ENCODE measurements at places on chromosomes 12 and 14.
A peak's percentile ranks its signal among the peaks of the same experiment; 100 is the strongest.

- no peak for DNase-seq
These were observed 642 bp upstream of the ACSM4 start for GRCh38 chr12:7303230-7303629.

- DNase-seq = no peak
These were observed 17.5 kb upstream of the SCARB1 start for GRCh38 chr12:124881123-124881522.

DNA sequence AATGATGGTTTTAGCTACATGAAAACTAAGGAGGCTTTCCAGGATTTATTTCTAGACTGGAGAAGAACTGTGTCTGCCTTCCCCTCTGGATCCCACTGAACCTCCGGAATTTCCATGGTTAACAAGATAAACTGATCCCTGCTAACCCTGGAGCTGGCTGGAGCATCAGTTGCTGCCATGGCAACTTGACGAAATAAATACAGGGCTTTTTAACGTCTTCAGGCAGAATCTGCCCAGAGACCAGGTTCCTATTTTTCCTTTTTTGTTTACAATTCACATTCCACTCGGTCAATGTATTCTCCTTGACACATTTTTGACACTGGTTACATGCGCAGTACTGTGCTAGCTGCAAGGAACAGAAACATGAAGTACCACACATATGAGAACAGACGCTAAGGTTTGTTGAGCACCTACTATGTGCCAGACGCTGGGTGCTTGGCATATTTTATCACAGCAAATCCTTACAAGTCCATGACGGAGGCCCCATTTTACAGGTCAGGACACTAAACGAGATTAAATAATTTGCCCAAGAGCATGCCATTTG, 1.7 kb downstream of the C14orf132 start:
- DNase-seq = no peak

- no peak for DNase-seq
These were observed 225.0 kb upstream of the GRIP1 start for GRCh38 chr12:66903782-66904396.

DNA sequence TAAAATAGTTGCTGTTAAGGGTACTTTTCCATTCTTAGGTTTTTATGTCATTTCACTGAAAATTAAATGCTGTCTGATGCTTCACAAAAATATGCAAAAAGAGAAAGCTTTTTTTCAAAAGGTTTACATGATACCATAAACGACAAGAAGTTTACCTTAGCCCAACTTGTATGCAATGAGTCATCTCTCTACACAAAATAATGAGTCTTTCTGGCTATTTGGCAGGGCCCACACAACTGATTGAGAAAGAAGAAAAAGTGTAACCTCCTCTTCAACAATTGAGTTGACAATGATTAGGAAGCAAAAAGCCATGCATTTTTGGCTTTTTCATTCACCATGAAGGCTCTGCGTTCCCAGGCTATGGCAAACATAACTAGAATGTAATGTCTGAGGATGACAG, 165.4 kb upstream of the CPNE8 start:
- no peak for DNase-seq

DNA sequence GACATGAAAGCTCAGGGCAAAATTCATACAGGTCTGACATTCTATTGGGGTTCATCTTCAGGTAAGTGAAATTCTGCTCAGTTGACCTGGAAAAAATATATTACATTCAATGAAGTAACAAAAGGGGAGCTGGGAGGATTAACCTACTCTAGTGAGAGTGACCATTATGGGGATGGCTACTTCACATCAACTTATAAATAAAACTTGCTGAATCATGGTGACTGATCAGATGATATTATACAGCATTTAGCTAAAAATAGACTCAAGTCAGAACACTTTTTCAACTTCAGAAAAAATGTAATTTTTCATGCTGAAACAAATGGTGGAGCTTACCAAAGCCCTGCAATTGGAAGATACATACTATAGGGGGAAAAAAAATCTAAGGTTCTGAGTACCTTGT, 800.2 kb downstream of the FSCB start:
- DNase-seq = no peak

DNA sequence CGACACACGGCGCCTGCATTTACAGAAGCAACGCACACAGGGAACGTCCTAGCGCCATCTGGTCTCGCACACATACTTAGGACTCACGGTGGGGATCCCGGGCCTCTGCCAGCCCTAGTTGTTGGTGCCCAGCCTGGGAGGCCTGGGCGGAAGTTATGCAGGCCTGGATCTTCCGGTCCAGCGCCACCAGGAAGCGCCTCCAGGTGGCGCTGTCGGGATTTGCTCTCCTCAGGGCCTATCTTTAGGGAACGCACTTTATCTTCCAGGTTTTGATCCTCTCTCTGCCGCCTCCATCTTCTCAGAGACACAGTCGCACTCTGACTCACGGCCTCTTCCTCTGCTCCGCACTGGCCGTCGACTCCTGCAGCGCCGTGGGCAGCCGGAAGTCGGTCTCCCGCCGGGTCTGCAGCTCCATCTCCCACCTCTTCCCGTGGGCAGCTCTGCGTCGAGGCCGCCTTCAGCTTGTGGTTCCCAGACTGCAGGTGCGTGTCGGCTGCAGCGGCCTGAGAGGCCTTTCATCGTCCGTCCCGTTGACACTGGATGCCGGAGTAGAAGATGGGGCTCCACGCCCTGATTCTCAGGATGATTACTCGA, 760.4 kb downstream of the TMEM121 start:
- DNase-seq = no peak

GRCh38 chr12:10719482-10719881, 3.6 kb downstream of the YBX3 start:
- no peak for DNase-seq

DNA sequence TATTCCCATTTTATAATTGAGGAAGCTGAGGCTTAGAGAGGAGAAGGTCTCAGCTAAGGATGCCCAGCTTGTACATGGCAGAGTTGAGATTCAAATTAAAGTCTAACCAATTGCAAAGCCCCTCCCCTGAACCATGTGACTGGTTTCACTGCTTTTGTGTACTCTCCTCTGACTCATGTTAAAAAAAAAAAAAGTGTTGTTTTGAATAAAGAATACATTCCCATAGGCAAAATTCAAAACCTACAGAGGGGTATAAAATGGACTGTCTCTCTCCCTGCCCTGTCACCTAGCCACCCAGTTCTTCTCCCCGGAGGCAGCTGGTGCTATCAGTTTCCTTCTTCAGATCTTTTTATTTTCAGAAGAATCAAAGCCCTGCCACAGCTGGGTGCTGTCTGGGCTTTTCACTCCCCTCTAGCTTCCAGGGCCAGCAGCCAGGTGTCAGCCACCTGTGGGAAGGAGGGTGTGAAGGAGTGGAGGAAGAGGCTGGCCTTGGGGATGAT, 5.4 kb downstream of the PSMD9 start:
- DNase-seq = no peak

DNA sequence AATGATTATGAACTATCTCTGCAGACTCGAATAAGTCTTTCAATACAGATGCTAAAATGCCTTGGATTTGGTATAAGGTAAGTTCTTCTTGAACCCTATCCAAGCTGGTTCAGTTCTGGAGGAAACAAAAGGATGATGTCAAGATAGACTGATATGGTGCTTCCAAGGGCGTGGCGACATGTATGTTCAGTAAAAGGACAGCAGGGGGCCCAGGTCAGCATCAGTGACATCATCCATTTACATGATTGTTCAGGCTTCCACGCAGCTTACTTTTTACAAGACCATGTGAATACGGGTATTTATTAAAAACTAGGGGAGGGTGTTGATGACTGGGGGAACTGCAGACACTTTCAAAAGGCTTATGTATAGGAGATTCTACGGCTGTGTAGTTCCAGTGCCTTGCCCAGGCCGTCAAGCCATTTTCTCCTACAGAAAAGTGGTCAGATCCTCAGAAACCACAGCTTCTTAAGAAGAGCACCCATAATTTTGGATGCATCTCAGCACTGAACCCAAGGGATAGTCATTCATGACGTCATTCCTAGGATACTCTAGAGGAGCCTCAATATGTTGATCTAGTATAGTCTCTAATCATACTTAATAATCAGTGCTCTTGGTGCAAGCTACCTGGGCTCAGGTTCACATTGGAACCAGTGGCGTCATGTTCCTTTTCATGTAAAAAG, 527.7 kb downstream of the FUT8 start:
- DNase-seq = no peak

GRCh38 chr12:87231818-87232217, 797.4 kb downstream of the C12orf50 start:
- DNase-seq = no peak

GRCh38 chr14:104559028-104559803, 20.3 kb upstream of the C14orf180 start:
- DNase-seq = peak; percentile 45

GRCh38 chr12:26668230-26668629, 164.8 kb downstream of the ITPR2 start:
- no peak for DNase-seq

- DNase-seq = no peak
These were observed 216.1 kb downstream of the TMEM121 start for GRCh38 chr14:105742531-105742848.

DNA sequence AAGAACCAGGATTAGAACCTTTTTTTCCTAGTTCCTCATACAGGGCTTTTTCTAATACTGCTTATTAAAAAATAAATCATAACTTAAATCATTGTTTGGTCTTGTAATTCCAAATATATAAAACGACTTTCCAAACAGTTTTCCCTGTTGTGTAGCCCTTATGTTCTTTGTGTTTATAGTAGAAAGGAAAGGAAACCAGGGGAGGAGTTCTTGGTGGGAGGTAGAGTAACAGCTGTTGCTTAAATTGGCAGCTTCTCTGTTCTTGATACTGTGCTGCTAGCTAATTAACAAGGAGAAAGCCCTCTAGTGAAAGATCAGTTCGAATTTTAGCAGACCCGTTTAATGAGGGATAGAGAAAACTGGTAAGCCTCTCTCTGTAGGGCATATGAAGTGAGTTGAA, 15.0 kb downstream of the SRP54 start:
- no peak for DNase-seq

DNA sequence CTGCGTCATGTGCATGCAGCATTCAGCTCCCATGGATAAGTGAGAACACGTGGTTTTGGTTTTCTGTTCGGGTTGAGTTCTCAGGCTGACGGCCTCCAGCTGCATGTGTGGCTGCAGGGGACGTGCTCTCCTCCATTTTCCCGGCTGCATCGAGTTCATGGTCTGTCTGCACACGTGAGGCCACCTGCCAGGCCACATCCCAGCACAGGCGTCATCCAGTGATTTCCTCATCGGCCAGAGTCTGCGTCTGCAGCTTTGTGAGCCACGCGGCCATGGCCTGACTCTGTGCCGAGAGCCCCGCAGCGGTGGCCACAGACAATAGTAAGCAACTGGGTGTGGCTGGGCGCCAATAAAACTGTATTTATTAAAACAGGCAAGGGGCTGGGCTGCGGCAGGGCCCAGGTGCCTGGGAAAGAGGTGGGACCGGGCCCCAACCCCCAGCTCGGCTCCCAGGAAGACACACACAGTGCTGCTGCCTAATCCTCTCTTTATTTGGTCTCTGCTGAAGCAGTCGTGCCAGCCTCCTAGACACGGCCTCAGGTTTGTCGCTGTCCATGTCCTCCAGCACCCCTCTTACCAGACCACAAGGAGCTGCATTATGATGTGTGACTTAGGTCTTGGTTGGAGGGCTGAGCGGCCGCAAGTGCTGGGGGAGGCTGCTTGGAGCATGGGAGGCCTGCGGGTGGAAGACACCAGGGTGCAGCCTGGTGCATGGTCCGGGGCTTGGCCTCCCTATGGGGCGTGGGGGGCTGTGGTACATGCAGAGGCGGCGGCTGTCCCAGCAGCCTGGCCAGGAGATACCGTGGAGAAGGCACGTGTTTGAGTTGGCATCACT, 52.0 kb downstream of the NOC4L start:
- no peak for DNase-seq

DNA sequence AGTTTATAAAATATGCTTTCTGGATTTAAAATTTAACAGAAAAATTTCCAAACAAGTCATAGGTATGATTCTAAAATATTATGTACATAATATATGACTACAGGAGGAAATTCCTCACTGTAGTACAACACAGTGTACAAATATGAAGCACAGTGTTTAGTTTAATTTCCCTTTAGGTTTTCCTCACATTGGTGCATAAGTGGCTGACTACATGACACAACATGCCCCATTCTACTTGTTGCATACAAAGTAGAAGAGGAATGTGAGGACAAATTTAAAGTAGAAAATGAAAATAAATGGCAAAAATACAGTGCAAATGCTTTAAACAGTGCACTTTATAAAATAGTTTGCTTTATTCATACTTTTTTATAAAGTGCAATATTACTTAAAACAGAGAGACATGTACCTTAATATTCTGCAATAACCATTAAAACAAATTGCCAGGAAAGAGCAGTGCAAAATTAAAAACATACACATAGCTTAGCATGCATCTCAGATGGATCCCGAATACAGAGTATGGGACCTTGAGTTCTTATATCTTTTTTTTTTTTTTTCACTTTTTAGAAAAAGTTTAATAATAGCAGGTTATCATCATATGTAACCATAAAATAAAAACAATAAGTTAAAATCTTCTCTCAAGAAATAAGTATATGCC, 54.8 kb upstream of the TTC7B start:
- DNase-seq = no peak

DNA sequence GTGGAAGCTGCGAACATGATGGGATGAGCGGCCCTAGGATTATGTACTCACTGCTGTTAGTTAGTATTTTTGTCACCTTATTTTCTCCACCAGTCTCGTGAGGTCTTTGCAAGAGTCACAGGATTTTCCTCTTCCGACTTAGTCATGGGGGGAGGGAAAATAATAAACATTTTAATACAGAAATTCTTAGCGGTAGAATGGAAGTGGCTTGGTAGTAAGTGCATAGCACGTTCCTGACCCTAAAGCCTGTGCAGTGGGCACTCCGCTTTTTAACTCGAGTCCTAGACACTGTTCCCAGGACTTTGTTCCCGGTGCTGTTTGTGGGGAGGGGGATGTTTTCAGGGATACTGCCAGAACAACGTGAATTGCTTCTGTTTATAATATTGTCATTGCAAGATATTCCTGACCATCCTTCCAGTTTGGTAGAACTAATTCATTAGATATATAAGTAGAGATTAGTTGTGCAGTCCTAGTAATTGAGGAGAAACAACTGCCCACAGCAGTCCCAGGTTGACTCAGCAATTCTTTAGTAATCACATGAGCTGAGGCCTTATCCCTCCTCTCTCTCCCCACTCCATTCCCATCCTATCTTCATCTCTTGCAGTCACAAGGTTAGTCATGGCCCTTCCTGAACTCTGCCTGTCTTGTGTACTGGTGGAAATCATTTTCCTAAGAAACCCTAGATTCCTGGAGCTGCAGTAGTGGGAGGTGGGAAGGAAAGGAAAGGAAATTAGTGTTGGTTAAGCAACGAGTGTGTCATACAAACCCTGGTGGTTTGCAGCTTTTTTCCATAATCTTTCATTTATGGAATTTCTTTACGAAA, 799 bp downstream of the SLC38A6 start:
- DNase-seq = no peak

DNA sequence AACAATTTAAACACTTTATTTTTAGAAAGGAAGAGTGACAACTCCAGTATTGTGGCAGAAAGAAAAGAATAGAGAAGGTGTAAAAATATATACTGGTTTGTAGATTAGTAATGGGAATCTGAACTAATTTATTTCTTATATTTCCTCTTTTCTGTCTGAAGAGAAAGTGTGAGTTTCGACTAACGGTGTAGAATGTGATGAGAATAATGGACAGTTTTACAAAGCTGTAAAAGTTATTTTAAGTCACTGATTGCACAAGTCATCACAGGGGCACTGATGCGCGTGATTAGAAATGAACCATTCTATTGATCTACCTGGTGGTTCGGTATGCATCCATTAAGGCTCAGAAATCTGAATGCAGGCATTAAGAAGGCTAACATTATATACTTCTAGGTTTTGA, 158.5 kb upstream of the ATXN7L3B start:
- DNase-seq = no peak

- DNase-seq = no peak
These were observed 1.1 kb upstream of the NUDT4 start for GRCh38 chr12:93376436-93377251.

GRCh38 chr12:16573398-16574077, 32.4 kb downstream of the LMO3 start:
- DNase-seq = no peak
